ENCODE measurements at places on chromosomes 12 and 14.

GRCh38 chr14:26808407-26808806 lies 210.6 kb upstream of the NOVA1 start:
- no peak for DNase-seq

DNA sequence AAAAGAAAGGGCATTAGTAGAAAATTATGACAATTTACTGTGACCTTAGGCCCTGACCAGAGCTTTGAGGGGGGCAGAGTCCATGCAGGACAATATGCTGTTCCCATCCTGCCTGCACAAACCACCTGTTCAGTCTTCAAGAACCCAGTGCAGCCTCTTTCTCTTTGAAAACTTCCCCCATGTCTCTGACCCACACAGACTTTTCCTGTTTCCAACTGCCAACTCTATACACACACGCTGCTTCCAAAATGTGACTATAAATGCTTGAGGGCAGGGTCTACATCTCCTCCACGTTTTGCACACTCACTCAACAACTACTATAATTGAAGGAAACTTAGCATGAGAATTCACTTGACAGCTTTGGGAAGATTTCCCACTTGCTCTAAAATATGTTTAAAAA lies 36.6 kb upstream of the SYCP3 start:
- no peak for DNase-seq

DNA sequence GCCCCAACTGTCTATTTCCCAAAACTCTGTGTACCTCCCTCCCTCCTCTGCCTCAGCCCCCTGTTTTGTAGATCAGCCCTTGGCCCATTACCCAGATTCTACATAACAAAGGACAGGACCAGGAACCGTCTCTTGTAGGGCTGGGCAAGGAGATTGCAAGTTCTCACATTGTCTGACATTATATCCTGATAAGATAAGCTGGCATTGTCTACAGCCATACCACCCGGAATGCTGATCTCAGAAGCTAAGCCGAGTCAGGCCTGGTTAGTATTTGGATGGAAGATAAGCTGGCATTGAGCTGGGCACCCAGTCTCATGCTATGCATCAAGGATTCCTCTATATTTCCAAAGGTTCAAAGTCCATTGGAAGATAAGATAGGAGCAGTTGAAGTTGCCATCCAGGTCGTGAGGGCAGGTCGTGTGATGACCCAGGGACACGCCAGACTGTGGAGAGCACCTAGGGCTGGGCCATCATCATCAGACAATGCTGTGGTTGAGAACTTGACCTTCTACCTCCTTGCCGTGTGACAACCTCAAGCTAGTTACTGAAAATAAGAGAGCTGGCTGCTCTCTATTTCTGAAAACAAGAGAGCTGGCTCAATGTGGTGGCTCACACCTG lies 29.5 kb downstream of the PHETA1 start:
- DNase-seq = no peak

- no peak for DNase-seq
Observed at GRCh38 chr12:122856999-122857671, 21.9 kb downstream of the HIP1R start.

- DNase-seq = no peak
Observed at GRCh38 chr14:92591346-92591745, 77.8 kb downstream of the RIN3 start.

GRCh38 chr12:47054659-47055058 lies 24.8 kb upstream of the PCED1B start:
- no peak for DNase-seq

- no peak for DNase-seq
Observed at GRCh38 chr14:39841088-39841487, 408.9 kb upstream of the FBXO33 start.

- DNase-seq = no peak
Observed at GRCh38 chr14:72740504-72740961, 153.4 kb downstream of the DPF3 start.

GRCh38 chr12:55008944-55009585 lies 10.7 kb upstream of the NEUROD4 start:
- DNase-seq = no peak

GRCh38 chr14:32707742-32708500 lies 230.8 kb upstream of the NPAS3 start:
- no peak for DNase-seq

- no peak for DNase-seq
Observed at GRCh38 chr12:47458279-47458678, 247.6 kb downstream of the RPAP3 start.

- no peak for DNase-seq
Observed at GRCh38 chr14:58633831-58634230, 3.9 kb upstream of the DACT1 start.

Measured in central memory CD4-positive, alpha-beta T cell (primary cell).